Activated T-helper 1 cell treated with Interleukin-2 at 50 U/mL for 16 hours (primary cell): ENCODE measurements at places on chromosomes 5 and 9.

DNA sequence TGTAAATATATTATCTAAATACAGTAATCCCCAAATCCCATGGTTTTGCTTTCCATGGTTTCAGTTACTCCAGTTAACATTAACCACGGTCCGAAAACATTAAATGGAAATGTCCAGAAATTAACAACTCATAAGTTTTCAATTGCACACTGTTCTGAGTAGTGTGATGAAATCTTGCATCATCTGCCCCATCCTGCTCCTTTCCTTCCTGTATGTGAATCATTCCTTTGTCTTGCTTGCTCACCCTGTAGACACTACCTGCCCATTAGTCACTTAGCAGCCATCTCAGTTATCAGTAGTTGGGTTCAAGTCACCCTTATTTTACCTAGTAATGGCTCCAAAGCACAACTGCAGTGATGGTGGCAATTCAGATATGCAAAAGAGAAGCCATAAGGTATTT lies 1568.5 kb upstream of the WWC1 start:
- no peak for DNase-seq

- no peak for DNase-seq
Measured at GRCh38 chr5:9869616-9870288, 239.6 kb upstream of the TAS2R1 start.

GRCh38 chr5:34517249-34517648 lies 138.9 kb upstream of the RAI14 start:
- DNase-seq: no peak

DNA sequence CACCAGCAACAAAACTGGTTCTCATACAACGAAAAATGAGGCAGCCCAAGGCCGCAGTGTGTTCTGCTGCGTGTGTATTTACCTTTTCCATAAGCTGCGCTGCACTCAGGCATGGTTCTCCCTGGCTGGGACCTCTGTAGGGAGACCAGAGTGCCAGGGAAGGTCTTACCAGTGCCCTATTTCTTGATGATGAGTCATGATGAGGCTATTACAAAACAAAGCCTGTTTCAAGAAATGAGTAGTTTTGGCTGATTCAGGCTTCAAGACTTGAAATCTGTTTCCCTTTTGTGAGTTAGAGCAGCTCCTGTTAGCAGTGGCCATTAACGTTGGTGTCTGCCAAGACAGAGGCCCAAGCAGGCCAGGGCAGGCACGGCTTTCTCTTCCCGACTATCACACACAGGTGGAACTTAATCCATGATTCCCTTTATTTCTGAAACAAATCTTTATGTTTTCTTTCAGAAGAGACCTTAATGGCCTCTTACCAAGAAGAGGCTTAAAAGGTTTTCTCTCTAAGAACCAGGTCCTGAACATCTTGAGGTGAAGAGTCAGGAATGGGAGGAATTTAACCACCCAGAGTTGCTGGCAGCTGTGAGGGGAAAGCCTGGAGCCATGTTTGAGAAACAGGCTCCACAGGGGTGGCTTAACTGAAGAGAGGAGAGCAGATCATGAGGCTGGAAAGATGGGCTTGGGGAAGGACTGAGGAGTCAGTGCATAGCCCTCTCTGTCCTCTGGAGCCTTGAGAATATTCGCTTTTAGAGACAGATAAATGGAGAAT lies 41.4 kb upstream of the TIFAB start:
- DNase-seq: no peak

GRCh38 chr5:96614110-96614691 lies 48.0 kb upstream of the CAST start:
- DNase-seq: peak; percentile 5

GRCh38 chr5:128192368-128192767 lies 108.8 kb downstream of the SLC12A2 start:
- DNase-seq: no peak

DNA sequence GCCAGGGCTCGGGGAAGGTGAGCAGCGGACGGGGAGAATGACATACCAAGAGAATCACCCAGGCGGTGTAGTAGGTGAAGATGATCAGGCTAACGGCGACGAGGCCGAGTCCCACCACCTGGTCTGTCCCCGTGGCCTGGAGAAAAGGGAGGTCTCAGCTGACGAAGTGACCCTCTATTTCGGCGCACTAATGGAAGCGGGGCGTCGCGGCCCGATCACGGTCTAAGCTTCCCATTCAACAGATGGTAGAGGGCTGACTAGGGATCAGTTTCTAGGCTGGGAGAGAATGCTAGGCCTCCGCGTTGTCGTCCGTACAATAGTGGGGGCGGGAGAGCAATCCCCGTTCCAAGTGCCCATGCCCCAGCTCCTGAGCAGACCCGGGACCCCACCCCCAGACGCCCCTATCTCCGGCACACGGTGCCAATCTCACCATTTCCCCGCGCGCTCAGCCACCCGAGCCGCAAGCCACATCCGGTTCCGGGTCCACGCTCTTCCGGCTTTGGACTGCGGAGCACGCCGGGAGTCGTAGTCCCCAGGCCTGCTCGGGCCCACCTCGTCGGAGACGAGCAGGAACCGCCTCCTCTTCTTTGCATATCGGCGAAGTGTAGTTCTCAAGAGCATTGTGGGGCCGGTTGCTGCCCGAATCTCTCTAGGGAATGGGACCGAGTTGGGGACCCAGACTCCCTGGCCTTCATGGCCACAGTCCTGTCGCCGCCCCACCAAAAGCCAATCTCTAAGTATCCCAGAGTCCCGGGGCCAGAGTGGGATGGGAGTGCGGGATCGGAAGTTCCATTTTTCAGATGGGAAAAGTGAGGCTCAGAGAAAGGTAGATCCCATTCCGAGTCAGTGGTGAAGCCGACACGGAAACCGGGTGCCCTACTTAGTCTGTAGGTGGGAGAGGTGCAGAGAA lies at the start of gene DPM2:
Gene DPM2 (minus strand): TSS at position 467 of the 910 bp plus-strand sequence. CDS start 34 bp downstream, at position 433.
- DNase-seq: peak; percentile 84

DNA sequence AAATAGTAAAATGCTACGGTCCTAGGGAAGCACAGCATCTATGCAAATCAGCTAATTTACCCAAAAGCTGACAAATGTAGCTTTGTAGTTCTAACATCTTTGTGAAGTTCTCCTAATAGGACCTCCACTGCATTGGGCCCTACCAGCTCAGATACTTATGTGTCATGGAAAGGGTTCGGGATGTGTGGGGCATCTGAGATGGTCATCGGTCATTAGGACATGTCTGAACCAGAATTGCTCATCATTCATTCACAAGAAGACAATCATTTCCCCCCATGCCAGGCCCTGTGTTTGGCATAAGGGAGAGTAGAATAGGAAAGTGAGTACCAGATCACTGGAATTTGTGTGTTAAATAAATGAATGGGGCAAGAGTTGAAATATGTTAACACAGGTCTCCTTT lies 35.7 kb downstream of the PWWP2A start:
- no peak for DNase-seq

- DNase-seq: no peak
Measured at GRCh38 chr9:107789001-107789700, 299.6 kb upstream of the KLF4 start.
